ENCODE measurements at places on chromosomes 2 and 18. TPM values are rescaled to one million over a fixed set of nuclear protein-coding genes. Genes with fewer than 3 reads are reported as not detected.

LYPD6 gene
- 0.23 TPM for total RNA-seq

COL5A2 gene
- 81.0 TPM for total RNA-seq

GTF2A1L gene
- not detected for total RNA-seq

APCDD1 gene
- 10.9 TPM for total RNA-seq

DNA sequence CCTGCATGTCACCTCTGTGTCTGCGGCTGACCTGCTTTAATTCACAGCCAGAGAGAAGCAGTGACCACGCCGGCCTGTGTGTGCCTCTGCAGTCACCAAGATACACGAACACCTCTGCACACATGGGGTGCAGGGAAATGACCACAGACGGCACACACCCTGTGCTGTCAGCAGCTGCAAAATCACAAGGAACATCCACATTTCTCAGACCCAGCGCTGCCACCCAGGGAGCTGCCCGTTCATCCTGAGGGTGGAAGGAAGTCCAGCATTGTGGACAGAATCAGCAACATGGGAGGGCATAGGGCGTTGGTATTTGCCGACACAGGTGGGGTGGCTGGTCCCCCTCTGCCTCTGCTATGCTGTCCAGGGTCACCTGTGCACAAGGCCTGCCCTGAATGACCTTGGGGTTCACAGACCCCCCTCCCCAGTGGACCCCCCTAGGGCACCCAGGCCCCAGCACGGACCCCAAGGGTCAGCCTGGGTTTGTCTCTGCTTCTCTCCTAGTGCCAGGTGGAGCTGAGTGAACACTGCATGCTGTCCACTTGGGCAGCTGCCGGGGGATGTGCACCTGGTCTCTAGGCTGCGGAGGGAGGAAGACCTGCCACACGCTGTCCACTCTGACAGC, 107.4 kb downstream of the PXDN start:
- no peaks in the 10 kb centered on the region for H3K4me1 ChIP-seq
- H3K27ac ChIP-seq = no peak overlapping the region
- H3K27me3 ChIP-seq = no peaks in the 10 kb centered on the region
- H3K36me3 ChIP-seq = peaks cover 7% of the 10 kb centered on the region
- DNase-seq = no peak

DNA sequence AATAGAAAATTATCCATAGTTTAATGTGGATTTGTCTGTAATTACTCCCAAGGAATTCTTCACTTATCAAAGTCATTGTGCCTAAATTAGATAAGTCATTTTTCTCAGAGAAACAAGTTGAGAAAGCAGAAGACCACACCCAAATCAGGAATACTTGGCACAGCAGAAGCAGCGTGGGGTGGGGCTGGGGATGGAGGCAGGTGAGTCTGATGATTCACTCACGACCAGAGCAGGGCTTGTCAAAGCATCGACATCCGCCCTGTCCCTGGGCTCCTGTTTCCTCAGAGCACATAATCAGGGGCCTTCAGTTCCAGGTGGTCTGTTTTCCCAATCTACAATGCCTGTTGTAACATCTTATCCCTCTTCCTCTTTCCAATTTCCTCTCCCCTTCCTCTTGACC, 31.5 kb upstream of the COLEC12 start:
- H3K4me1 ChIP-seq = peaks cover 4% of the 10 kb centered on the region
- no peak overlapping the region for H3K27ac ChIP-seq
- no peak for DNase-seq
- H3K27me3 ChIP-seq = no peaks in the 10 kb centered on the region

GRCh38 chr2:134502104-134502503, 216.7 kb downstream of the TMEM163 start:
- H3K4me1 ChIP-seq = no peaks in the 10 kb centered on the region
- no peak for DNase-seq
- no peaks in the 10 kb centered on the region for H3K27me3 ChIP-seq
- H3K27ac ChIP-seq = no peak overlapping the region

- no peak overlapping the region for H3K4me3 ChIP-seq
- no peaks in the 10 kb centered on the region for H3K36me3 ChIP-seq
- no peak for DNase-seq
- H3K27me3 ChIP-seq = no peaks in the 10 kb centered on the region
Measured at GRCh38 chr2:222024932-222025880, 273.6 kb downstream of the PAX3 start.

GRCh38 chr2:42850016-42850805, 57.8 kb upstream of the HAAO start:
- no peaks in the 10 kb centered on the region for H3K4me1 ChIP-seq
- no peak overlapping the region for H3K4me3 ChIP-seq
- DNase-seq = no peak
- H3K36me3 ChIP-seq = no peaks in the 10 kb centered on the region
- no peak overlapping the region for H3K27ac ChIP-seq

- no peak for DNase-seq
- no peak overlapping the region for H3K4me3 ChIP-seq
- no peak overlapping the region for H3K27ac ChIP-seq
- H3K27me3 ChIP-seq = no peaks in the 10 kb centered on the region
Measured at GRCh38 chr2:216426938-216427337, 14.7 kb downstream of the SMARCAL1 start.

DNA sequence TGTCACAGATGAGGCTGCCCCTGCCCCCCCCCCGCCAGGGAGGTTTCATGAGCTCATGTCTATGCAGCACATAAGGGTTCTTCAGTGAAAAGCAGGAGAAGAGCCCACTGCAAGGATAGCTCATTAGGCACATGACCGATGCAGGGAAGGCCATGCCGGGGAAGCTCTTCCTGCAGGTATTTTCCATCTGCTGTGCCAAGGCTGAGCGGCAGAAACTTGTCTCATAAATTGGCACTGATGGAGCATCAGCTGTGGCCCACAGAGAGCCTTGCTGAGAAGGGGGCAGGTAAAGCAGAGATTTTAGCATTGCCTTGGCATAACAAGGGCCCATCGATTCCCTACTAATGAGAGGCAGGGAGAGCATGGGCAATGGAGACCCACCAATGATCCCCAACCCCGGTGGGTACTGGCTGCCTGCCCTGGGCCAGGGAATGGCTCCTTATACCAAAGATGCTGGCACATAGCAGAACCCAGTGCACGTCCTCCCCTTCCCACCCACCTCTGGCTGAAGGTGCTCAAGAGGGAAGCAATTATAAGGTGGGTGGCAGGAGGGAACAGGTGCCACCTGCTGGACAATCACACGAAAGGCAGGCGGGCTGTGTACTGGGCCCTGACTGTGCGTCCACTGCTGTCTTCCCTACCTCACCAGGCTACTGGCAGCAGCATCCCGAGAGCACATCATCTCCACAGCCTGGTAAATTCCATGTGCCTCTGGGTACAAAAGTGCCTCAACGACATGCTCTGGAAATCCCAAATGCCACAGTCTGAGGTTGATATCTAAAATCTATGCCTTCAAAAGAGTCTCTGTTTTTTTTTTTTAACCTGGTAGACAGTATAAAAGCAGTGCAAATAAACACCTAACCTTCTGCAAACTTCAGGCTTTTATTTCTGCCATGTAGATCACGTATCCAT, 41.4 kb downstream of the STEAP3 start:
- no peaks in the 10 kb centered on the region for H3K4me1 ChIP-seq
- DNase-seq = no peak
- peaks cover 1% of the 10 kb centered on the region for H3K36me3 ChIP-seq
- no peak overlapping the region for H3K4me3 ChIP-seq
- no peaks in the 10 kb centered on the region for H3K27me3 ChIP-seq

DNA sequence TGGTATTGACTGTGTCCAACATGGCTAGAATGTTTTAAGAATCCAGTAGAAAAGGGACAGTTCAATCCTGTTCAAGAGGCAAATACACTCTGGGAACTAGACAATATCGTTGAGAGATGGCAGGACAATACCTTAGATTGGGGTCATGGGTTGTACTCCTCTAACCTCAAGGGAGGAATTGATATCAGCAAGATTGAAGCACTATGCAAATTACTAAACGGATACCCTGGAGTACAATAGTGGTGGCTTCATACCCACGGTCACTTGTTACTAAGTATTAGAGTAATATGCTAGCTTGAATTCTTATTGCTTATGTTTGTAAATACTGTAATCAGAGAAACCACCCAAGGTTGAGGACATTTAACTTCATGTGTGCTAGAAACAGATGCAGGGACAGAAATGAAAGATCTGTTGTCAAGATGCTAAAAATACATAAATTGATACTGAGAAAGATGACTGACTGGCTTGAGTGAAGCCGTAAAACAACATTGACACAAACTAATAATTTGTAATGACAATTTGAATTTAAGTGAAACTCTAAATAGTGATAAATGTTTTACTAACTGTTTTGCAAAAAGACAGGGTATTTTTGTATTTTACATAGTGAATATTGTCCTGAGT, 73.3 kb downstream of the KCNJ3 start:
- no peaks in the 10 kb centered on the region for H3K36me3 ChIP-seq
- no peak overlapping the region for H3K27ac ChIP-seq
- H3K27me3 ChIP-seq = no peaks in the 10 kb centered on the region
- no peaks in the 10 kb centered on the region for H3K4me1 ChIP-seq
- no peak for DNase-seq
- H3K4me3 ChIP-seq = no peak overlapping the region

DNA sequence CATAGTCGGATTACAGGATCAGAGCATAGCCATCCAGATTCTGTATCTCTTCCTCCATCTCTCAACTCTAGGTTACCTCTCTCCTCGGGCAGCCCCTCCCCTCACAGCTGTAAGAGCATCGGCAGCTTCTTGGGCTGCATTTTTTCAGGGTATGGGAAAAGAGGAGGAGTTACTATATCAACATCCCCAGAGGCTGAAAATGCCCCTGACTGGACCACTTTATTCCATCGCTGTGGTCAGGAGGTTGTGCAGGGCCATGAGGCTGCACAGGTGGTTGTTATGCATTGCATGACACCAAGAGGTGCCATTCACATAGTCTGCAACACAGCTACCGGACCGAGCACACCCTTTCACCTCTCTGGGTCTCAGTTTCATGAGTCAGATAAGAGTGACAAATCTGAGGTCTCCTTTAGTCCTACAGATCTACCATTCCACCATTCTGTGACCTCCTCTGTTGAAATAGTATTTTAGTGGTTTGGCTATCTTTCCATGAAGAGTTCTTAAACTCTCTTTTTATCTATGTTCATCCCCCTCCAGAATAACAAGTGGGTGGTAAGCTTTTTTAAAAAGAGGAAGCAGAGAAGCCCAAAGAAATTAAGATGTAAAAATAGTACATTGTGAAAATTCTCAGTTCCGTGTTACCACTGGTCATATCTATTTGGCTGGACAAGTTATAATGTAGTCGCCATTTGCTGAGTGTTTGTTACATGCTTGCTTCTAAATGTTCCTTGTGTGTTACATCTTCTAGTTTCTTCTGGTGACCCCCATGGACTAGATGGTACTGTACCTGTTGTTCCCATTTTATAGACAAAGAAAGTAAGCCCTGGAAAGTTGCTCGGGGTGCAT, 56.6 kb upstream of the SLC1A4 start:
- no peak for DNase-seq
- no peaks in the 10 kb centered on the region for H3K36me3 ChIP-seq
- H3K4me3 ChIP-seq = no peak overlapping the region

- H3K4me1 ChIP-seq = no peaks in the 10 kb centered on the region
- H3K4me3 ChIP-seq = no peak overlapping the region
- H3K27ac ChIP-seq = no peak overlapping the region
- no peak for DNase-seq
- H3K36me3 ChIP-seq = no peaks in the 10 kb centered on the region
Measured at GRCh38 chr2:178331474-178332432, 119.2 kb downstream of the PRKRA start.

DNA sequence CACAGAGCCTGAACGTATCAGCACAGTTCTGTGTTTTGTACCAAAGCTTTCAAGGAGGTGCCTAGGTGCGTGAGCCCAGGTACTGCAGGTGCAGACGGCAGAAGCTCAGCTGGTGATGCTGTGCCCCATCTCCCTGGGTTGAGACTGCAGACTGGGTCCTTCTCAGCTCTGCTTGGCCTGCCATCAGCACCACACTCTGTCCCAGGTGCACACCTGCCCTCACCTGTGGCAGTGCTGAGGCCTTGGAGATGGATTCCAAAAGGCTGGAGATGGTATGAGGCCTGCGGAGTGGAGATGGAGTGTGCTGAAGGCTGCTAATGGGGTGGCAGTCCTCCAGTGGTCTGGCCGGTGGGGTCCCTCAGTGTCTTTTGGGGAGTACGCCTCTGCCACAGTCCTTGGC, 9.3 kb downstream of the LDLRAD4 start:
- no peak overlapping the region for H3K4me3 ChIP-seq
- H3K27ac ChIP-seq = no peak overlapping the region
- H3K27me3 ChIP-seq = no peaks in the 10 kb centered on the region

DNA sequence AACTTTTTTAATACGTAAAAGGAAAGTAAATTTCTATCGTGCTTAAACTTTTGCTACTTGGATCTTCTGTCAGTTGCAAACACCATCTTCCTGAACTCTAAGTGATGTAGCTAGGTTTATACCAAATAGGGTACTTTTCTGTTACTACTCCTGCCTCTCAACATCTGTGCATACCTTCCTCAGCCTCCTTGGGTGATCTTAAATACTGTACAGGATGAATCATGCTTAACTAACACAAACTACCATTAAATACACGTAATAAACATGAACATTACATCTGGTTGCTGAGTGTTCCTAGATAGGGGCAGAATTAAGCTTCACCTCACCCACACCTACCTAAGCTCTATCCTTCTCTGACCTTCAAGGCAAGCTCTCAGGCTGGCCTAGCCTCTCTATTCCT, 398.0 kb downstream of the TXNL1 start:
- H3K36me3 ChIP-seq = no peaks in the 10 kb centered on the region
- no peaks in the 10 kb centered on the region for H3K27me3 ChIP-seq
- no peak overlapping the region for H3K4me3 ChIP-seq
- no peak overlapping the region for H3K27ac ChIP-seq
- no peak for DNase-seq
- no peaks in the 10 kb centered on the region for H3K4me1 ChIP-seq

GRCh38 chr2:187718092-187718491, 163.9 kb upstream of the TFPI start:
- no peak for DNase-seq
- H3K4me1 ChIP-seq = no peaks in the 10 kb centered on the region
- no peak overlapping the region for H3K4me3 ChIP-seq
- no peaks in the 10 kb centered on the region for H3K27me3 ChIP-seq
- H3K27ac ChIP-seq = no peak overlapping the region
- H3K36me3 ChIP-seq = no peaks in the 10 kb centered on the region

GRCh38 chr2:230321031-230321430, 6.0 kb upstream of the SP140L start:
- DNase-seq = no peak
- H3K36me3 ChIP-seq = no peaks in the 10 kb centered on the region
- H3K27ac ChIP-seq = no peak overlapping the region

DNA sequence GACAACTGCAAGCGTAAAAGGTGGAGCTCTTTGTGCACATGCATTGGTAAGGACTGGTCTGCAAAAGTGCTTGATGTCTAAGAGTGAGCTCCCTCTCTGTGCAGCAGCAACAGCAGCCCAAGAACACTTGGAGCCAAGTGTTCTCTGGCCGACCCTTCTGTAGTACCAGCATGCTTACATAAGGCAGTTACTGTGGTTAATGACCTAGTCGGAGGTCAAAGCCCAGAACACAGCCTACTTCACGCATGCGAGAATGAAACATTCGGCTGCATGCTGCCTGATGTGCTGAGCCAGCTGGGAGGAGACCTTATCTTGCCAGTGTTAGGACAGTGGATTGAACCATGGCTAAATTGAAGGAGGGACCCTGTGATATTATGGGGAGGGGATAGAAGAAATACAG, 21.3 kb downstream of the NCAPH start:
- H3K27ac ChIP-seq = no peak overlapping the region
- H3K27me3 ChIP-seq = no peaks in the 10 kb centered on the region
- no peak for DNase-seq
- H3K4me3 ChIP-seq = no peak overlapping the region
- no peaks in the 10 kb centered on the region for H3K36me3 ChIP-seq
- H3K4me1 ChIP-seq = no peaks in the 10 kb centered on the region

GRCh38 chr2:50785816-50786215, 246.1 kb downstream of the NRXN1 start:
- no peaks in the 10 kb centered on the region for H3K36me3 ChIP-seq
- no peak overlapping the region for H3K4me3 ChIP-seq
- no peaks in the 10 kb centered on the region for H3K27me3 ChIP-seq

GRCh38 chr2:168723275-168723899, 79.0 kb upstream of the NOSTRIN start:
- no peak for DNase-seq
- no peak overlapping the region for H3K4me3 ChIP-seq
- no peaks in the 10 kb centered on the region for H3K36me3 ChIP-seq
